Adrenal gland (tissue), 19 donors: ENCODE measurements at places on chromosomes 5 and 9. TPM values are rescaled to one million over a fixed set of nuclear protein-coding genes. Genes with fewer than 3 reads are reported as not detected.

The KCTD16 gene
- 0.13 TPM for polyA plus RNA-seq

The CEP72 gene
- polyA plus RNA-seq, result 0.88 TPM

The DNAH5 gene
- 0.08 TPM for polyA plus RNA-seq

The ANKRD18A gene
- 0.56 TPM for polyA plus RNA-seq

The CRB2 gene
- 0.08 TPM for polyA plus RNA-seq

The AGGF1 gene
- 11.2 TPM for polyA plus RNA-seq
